ENCODE measurements at places on chromosomes 2 and 18.

DNA sequence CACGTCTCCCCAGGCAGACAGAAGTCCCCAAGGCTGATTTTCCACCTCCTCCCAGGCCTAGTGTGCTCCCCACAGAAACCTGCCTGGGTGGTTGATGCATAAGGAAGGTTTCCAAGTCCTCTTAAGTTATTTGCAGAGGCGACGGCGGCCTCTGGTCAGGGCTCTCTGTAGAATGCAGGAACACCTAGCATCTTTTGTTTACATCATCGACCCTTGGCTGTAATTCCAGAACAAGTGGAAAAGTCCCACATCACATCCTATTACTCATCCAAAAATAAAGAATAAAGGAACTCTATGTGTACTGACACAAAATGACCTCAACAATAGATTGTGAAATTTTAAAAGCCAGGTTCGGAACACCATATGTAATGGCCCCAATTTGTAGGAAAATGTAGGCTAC lies 211.1 kb downstream of the ALPK2 start:
- no peak for DNase-seq

DNA sequence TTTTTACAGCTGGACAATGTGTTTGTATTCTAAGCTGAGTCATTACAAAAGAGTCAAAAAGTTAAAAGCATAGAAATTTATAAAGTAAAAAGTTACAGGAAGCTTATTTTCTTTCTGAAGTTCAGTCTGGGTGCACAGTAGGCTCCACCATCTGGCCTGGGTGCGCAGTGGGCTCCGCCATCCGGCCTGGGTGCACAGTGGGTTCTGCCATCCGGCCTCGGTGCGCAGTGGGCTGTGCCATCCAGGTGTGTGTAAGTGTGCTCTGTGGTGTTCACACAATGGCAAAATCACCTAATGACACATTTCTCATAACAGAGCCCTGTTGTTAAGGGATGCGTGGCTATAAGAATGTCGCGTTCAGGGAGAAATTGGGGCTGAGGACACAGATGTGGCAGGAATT lies 195.5 kb downstream of the ANKRD30B start:
- DNase-seq, result no peak

DNA sequence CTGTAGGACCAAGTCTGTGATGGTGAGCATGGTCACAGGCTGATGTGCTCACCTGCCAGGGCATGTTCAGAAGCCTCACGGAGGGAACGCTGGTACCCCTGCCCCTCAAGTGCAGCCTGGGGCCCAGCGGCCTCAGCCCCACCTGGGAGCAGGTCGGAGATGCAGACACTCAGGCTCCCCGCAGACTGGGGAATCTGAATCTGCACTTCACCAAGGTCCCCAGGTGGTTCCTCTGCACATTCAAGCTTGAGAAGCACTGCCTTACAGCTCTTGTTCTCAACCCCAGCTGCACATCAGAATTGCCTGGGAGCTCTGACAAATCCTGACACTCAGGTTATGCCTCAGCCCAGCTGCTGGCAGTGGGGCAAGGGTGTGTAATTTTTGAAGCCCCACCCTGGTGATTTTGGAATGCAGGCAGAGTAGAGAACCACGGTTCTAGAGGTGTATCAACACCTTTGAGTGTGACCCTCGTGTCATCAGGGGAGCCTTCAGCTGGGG lies 54.8 kb downstream of the CRACDL start:
- no peak for DNase-seq

GRCh38 chr18:22829781-22830180 lies 103.3 kb upstream of the RBBP8 start:
- DNase-seq, result no peak

DNA sequence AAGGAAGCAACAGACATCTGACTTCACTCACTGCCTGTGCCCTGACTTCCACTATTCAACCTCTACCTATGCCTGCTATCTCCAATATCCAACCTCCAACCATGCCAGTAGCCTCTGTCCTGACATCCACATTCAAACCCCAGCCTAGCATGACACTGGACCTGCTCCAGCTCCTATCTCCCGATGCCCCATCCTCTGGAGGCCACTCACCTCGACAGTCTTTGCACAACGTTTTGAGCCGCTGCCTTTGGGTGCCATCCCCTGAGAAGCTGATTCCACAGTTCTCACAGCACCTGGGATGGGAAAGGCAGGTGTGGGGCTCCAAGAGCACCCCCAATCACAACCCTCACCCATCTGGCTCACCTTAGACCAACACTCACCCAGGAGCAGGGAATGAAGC lies 4.9 kb downstream of the MBD1 start:
- no peak for DNase-seq

Data from activated naive CD8-positive, alpha-beta T cell treated with anti-CD3 and anti-CD28 coated beads, Interleukin-2, amount 10 ng/mL, durations not matched to agents 7 days and 5 days (primary cell).